Germinal center (tissue), 1 donor: ENCODE measurements at places on chromosomes 1 and 21.

DNA sequence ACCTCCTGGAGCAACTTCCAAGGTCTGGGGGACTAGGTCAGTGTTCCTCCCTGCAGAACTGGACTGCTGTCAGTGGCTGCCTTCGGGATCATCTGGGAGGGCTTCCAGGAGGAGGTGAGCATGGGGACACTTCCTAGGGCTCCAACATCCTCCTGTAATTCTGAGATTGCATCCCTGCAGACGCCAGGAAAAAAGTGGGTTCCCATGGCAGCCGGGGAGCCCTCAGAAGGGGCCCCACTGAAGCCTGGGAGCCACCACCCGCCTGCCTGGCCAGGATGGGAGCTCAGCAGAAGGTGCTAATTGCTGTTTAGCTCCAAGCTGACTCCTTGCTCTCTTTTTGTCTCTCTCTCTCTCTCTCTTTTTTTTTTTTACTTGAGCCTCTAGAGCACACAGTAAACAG lies 16.1 kb upstream of the ARF1 start:
- no peak for DNase-seq

GRCh38 chr1:5935026-5935425 lies 57.2 kb downstream of the NPHP4 start:
- DNase-seq = no peak

- no peak for DNase-seq
These were observed 148.2 kb upstream of the KLHDC7A start for GRCh38 chr1:18332576-18332975.

DNA sequence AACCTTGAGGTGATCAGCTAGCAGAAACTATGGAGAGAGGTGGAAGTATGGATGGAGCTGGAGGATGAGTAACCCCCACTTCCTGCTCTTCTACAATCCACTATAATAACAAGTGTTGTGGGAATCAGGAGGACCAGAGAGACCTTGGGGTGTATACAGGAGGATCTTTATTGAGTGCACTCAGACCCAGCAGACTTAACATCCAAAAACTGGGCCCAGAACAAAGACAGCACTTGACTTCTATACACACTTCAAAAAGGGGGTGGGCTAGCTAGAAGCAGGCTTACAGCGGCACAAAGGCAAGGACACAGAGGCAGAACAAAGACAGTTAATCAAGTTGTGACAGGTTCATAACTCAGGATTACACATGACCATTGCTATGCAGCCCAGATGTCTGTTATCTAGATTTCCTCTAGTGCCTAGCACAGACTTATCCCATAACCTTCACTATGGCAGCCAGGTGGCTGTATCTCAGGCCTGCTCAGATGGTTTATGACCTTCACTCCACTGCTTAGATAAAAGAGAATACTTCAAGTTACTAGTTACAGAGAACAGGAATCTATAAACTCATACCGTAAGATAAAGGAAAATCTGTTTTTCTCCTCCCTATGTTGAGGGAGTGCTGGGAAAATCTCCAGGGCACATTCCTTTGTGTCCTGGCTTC lies 36.1 kb upstream of the PADI2 start:
- DNase-seq = no peak

DNA sequence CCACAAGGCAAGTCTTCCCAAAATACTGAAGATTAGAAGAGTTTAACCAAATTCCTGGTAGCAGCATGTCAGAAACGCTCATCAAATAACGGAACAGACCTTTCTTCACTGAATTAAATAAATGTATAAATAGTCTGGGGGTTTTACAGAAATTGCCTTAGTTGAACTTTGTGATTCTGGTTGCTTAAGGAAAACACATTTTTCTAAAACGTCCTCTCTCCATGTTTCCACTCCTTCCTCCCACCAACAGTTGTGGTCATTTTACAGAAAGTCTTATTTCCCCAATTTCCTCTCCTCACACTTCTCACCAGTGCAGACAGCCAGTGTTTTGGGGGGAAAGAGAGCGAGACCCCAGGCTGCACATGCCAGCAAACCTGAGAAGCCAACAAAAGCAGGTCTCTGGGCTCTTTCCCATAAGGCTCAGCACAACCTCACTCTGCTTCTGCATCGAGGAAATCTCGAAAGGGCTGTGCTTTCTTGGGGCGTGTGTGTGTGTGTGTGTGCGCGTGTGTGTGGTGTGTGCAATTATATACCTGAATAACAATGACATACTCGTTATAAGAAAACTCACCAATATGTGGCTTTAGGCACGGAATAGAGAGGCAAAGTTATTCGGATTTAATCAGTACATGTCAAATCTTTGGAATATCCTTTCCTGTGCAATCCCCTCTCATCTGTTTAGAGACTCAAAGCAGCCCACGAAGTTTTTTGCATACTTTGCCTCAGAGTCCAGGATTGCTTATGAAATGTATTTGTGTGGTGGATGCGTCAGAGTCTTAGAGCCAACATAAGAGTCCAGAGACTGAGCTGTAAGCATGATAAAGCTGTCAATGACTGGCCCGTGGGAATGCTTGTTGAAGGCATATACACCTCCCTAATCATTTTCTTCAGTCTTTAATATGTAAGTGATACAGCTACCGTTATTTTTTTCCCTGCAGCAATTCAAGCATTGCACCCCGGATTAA lies 2.0 kb downstream of the KCNJ15 start:
- no peak for DNase-seq

GRCh38 chr1:245409341-245410195 lies 254.8 kb downstream of the KIF26B start:
- DNase-seq = no peak

GRCh38 chr1:184956999-184957700 lies 17.2 kb downstream of the NIBAN1 start:
- no peak for DNase-seq

DNA sequence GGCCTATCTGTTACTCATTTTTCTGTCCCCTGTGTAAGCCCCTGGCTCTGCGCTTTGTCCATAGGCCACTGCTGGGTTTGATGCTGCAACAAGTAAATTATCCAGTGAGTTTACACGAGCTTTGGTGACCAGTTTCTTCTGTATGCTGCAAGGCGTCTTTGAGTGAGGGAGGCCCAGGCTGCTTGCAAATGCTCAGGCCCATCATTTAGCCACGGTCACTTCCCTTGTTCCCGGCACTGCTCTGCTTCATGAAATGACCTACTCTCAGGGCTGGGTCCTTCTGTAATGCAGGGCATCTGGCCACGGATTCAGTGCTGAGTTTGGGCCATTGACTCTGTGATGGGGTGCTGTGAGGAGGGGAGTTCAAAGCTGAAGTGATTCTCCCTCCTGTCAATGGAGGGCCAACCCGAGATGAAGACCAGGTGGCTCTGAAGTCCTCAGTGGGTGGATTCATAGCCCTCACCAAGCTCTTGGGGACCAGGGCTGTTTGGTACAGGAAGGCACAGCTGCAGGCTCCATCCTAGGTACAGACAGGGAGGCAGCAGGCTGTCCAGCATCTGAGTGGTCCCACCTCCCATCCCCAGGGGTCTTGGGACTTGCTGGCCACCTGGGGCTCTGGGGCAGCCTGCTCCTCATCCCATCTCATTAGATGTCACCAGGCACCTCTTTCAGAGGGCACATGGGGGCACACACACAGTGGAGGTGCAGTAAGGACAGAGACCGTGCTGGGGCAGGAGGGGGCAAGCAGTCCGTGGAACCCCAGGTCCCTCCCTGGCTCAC lies 21.7 kb downstream of the LHX4 start:
- no peak for DNase-seq

- DNase-seq = no peak
These were observed 180.7 kb downstream of the ZBTB18 start for GRCh38 chr1:244231572-244232315.

GRCh38 chr1:153441238-153441755 lies 19.2 kb downstream of the S100A7 start:
- no peak for DNase-seq

DNA sequence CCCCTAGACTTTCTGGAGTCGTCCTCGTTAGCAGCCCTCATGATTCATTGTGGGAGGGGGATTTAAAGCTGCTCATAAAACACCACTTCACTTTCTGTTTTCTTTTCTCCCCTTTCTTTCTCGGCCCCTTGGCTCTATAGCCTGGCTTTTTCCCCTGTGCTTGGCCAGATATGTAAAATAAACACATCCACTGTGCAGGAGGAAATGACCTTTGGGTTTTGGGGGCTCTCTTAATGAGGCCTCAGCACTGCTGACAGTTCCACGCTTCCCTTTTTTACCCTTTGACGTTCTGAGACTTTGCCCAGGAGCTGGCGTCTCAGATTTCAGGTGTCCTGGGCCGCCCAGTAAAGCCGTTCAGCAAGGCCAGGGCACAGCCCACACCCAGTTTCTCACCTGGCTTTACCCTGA lies 65.7 kb downstream of the RUNX3 start:
- no peak for DNase-seq

DNA sequence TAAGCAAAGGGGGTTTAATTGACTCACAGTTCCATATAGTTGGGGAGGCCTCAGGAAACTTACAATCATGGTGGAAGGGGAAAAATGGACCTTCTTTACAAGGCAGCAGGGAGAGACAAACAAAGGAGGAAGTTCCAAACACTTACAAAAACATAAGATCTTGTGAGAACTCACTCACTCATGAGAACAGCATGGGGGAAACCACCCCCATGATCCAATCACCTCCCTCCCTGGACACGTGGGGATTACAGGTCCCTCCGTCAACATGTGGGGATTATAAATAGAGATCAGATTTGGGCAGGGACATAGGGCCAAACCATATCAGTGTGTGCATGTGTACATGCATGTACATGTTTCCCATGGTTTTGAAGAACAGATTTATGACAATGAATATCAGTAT lies 5.5 kb upstream of the SMG7 start:
- DNase-seq = no peak

DNA sequence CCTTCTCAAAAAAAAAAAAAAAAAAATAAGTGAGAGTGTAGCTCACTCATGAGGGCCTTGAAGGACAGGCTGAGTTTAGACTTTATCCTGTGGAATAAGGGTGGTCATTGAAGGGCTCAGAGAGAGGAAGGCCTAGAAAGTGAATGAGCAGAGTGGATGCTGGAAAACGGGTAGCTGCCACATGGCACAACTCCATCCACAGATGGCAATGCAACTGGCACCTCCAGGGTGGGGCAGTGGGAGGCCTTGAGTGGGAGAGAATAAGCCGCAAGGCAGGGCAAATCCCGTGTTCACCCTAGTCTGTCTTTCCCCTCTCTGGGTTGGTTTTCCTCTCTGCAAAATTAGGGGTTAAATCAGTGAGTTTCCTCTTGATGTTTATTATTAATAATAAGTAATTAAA lies 3.1 kb downstream of the TNNI1 start:
- DNase-seq = no peak

DNA sequence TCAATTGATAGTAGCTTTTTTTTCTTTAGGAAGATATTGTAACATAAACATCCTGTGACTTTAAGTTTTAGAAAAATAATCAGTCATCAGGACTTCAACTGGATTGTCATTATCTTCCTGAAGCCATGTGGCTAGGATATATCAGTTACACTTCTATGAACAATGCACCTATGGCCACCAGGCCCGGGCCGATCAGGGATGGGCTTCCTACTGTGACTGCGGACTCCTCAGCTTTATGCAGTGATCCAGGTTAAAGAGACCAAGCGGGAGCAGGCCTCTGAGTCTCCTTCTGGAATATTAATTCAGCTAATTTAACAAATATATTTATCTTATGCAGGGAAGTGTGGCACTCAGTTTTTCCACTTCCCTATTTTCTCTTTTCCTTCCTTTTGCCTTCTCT lies 200.6 kb downstream of the ADGRL2 start:
- no peak for DNase-seq
